ENCODE measurements at places on chromosomes 1 and 21. TPM values are rescaled to one million over a fixed set of nuclear protein-coding genes. Genes with fewer than 3 reads are reported as not detected.

DISC1 gene
- polyA plus RNA-seq, result 1.4 TPM

TAS1R1 gene
- 0.12 TPM for polyA plus RNA-seq

ESPN gene
- polyA plus RNA-seq, result 1.5 TPM

LORICRIN gene
- not detected for polyA plus RNA-seq

CFAP74 gene
- not detected for polyA plus RNA-seq

TTC39A gene
- polyA plus RNA-seq, result 59.3 TPM

CFHR4 gene
- not detected for polyA plus RNA-seq

OR2T34 gene
- polyA plus RNA-seq, result not detected

MFAP2 gene
- polyA plus RNA-seq, result 2.7 TPM

MGST3 gene
- polyA plus RNA-seq, result 127 TPM

ALX3 gene
- polyA plus RNA-seq, result not detected

MPZ gene
- polyA plus RNA-seq, result 2.8 TPM

IGSF5 gene
- not detected for polyA plus RNA-seq

DYNLT5 gene
- polyA plus RNA-seq, result 0.38 TPM

ABL2 gene
- polyA plus RNA-seq, result 2.9 TPM

SPATC1L gene
- 7.0 TPM for polyA plus RNA-seq

PLA2G2C gene
- polyA plus RNA-seq, result 0.43 TPM
